ENCODE measurements at places on chromosomes 12 and 14. TPM values are rescaled to one million over a fixed set of nuclear protein-coding genes. Genes with fewer than 3 reads are reported as not detected.
A peak's percentile ranks its signal among the peaks of the same experiment; 100 is the strongest.

DNA sequence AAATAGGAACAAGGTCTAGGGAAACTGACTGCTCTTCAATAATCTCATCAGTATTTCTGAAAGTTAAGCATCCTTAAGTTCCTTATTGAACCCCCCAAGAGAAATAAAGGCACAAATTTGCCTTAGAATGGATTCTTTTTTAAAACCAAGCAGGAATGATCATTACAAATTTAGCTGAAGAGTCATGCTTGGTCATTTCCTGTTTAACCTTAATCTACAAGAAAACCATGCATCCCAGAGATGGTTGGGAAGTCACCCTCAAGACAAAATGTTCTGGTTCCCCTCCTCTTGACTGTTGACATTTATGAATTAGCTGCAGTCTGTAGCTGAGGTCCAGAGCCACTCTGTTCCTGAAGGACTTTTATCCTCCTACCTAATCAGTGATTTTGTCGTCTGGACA, 291.8 kb upstream of the G2E3 start:
- DNase-seq, result no peak

Gene IL26
- not detected for polyA plus RNA-seq

Gene TRIM9
- polyA plus RNA-seq, result not detected

Gene LRP6
- polyA plus RNA-seq, result not detected

DNA sequence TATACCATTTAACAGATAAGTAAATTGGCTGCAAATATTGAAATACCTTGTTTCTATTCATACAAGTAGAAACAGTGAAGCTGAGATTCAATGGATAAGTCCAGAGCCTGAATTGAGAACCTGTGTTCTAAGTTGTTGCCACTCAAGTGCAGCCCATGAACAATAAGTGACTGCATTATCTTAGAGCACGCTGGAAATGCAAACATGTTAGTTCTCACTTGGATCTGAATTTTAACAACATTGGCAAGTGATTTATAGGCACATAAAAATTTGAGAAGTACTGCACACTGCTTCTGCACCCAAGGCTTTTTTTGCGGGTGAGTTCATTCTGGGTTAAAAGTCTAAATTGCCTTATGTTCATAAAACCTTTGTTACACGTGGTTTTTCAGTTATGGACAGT, 484.3 kb downstream of the NAV3 start:
- DNase-seq, result no peak

DNA sequence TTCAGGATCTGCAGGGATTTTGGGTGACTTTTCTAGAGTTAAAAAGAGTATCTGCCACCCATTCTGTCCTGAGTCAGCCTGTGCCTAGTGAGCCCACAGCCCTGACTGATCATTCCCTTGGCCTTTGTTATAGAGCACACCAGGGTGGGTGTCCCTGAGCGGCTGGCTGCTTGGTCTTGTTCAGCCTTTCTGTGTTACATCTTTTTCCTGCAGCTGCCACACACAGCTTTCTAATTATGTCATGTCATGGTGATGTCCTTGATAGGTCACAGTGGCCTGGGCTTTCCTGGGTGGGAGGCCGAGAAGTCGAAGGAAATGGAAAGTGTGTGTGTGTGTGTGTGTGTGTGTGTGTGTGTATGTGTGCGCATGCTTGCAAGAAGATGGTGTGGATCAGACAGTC, 293.2 kb upstream of the CRY1 start:
- DNase-seq, result no peak

DNA sequence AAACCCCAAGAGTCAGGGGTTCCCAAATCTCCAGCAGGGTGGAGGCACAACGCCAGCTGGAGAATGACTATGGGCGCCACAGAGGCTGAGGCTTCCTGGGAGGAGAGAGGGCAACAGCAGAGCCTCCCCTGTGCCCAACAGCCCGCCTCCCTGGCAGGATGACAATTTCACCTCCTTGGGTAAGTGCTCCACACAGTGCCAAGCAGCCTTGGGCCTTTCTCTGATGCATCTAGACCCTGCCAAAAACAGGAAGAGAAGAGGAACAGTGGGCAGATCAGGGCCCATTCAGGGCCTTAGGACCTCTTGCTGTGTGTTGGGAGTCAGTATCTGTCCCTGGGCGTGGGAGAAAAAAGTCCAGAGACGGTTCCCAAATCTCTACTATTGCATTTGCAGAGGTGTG, 5.0 kb upstream of the OR10P1 start:
- no peak for DNase-seq

Gene MUCL1
- polyA plus RNA-seq, result not detected

- DNase-seq, result no peak
Measured at GRCh38 chr12:119644930-119645329, 23.0 kb upstream of the PRKAB1 start.

Gene FAM181A
- not detected for polyA plus RNA-seq

Gene NDUFA12
- 286 TPM for polyA plus RNA-seq

Gene ERO1A
- polyA plus RNA-seq, result 22.1 TPM

DNA sequence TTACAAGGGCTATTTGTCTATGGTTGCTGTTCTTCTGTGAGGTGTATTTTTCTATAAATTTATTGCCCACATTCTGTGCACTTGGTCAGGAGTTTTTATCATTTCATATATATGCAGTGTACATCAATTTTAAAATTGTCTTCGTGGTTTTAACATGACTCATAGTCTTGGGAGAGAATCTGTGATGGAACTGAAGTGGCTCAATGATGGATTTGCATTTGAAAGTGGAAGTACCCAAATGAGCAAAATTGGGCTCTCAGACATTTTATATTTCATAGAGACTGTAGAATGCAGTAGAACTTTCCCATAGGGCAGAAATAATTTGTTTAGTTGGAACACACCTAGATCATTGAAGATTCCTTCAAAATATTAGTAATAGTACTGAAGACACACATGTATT, 1.9 kb upstream of the SCFD1 start:
- DNase-seq, result peak; percentile 59

- no peak for DNase-seq
Measured at GRCh38 chr12:133234971-133235370, 706 bp downstream of the ANHX start.

GRCh38 chr14:76961631-76962302, 66.7 kb downstream of the IRF2BPL start:
- peak; percentile 100 for DNase-seq

GRCh38 chr14:65972891-65973290, 513.3 kb upstream of the CCDC196 start:
- no peak for DNase-seq

GRCh38 chr14:96146131-96146771, 58.4 kb upstream of the BDKRB2 start:
- no peak for DNase-seq

GRCh38 chr14:81062816-81063215, 107.4 kb downstream of the TSHR start:
- peak; percentile 15 for DNase-seq

Gene SLC15A5
- not detected for polyA plus RNA-seq

Gene SLC39A5
- 0.25 TPM for polyA plus RNA-seq

GRCh38 chr14:80637756-80638619, 303.6 kb downstream of the CEP128 start:
- no peak for DNase-seq

GRCh38 chr12:85626001-85626783, 210.0 kb downstream of the RASSF9 start:
- peak; percentile 1 for DNase-seq

Gene GLI1
- not detected for polyA plus RNA-seq

GRCh38 chr12:62598846-62599245, 132.2 kb downstream of the MON2 start:
- DNase-seq, result no peak

Gene OAS3
- polyA plus RNA-seq, result 56.9 TPM

DNA sequence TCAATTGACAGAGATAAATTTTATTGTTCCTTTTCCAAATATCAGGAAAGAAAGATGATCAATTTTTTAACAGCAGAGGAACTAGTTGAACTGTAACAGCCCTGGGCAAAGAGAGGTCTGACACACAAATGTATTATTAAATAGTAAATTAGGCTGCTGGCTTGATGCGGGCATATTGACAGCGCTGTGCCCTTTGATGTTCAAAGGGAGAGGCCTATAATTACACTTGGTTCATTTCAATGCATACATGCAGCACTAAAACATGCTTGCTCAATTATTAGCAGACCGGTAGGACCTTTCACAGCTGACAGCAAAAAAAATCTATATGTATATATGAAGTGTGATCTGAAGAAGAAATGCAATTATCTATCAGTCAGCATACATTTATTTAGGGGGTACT, 219.8 kb downstream of the SLC2A13 start:
- DNase-seq, result no peak

Gene SLC6A12
- polyA plus RNA-seq, result 8.0 TPM

- DNase-seq, result no peak
Measured at GRCh38 chr12:124940143-124940392, 25.6 kb upstream of the UBC start.

DNA sequence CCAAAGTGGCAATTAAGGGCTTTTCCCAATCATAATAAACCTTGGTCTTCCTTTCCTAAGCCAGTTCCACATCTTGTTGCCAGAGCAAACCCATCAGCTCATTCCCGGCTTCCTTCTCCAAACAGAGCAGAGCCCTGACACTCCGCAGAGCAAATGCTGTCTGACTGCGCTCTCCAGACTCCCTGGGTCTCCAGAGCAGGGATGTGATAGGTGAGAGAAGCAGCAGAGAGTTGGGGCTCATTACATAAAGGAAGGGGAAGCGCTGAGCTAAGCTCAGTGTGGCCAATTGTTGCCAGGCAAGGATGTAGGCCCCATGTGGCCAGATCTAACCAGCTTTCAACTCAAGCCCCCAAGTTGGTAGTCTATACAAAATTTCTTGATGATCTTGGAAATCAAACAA, 36.2 kb upstream of the PAX9 start:
- DNase-seq, result no peak

DNA sequence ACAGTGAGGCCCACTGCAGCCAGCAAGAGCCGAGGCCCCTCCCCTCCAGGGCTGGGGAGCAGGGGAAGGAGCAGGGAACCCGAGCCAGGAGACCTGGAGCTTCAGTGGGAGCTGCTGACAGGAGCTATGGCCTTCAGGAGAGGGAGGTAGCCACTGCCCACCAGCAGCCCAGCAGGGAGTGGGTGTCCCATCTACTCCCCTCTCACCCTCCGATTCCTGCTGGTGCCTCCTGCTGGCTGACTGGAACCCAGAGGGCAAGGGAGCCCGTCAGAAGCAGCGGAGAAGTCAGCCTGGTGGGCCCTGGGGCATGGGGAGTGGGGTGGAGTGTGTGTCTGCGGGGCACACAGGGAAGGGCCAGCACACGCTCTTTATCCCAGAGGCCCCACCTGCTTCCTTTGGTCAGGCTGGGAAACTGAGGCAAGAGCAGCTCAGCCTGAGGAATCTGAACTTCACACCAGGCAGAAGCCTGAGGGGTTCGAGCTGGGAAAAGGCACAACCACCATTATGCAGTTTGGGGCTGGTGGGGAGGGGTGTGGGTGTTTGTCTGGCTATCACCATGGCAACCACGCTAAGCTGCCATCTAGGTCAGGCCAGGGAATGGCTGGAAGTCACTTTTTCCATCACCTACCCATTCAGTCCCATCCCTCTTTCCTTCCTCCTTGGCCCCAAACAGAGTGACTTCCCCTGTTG, 36.8 kb upstream of the PLEKHG6 start:
- DNase-seq, result no peak

- DNase-seq, result peak; percentile 48
Measured at GRCh38 chr12:94025756-94026155, 122.6 kb upstream of the PLXNC1 start.

GRCh38 chr14:29716150-29716549, 211.5 kb downstream of the PRKD1 start:
- no peak for DNase-seq

DNA sequence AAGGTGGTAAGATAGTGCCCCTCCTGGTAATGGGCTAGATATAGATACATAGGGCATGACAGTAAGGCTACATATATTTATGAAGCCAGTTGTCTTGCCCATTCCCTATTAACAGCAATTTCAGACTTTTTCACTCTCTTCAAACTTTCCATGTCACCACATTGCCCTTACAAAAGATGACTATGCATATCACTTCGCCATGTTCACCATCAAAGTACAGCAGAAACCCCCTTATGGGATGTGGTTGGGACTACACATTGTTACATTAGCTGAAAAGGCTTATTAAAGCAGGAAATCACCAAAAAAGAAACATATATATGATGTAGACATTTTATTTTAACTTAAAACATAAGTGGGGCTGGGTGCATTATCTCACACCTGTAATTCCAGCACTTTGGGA, 9.8 kb upstream of the SMCO2 start:
- DNase-seq, result no peak

- DNase-seq, result no peak
Measured at GRCh38 chr12:33314223-33314622, 125.4 kb downstream of the SYT10 start.

Gene SERPINA12
- polyA plus RNA-seq, result not detected

- no peak for DNase-seq
Measured at GRCh38 chr12:54571193-54572188, 17.0 kb downstream of the PPP1R1A start.

Gene GLT1D1
- 55.6 TPM for polyA plus RNA-seq

Gene PCK2
- polyA plus RNA-seq, result 34.2 TPM

DNA sequence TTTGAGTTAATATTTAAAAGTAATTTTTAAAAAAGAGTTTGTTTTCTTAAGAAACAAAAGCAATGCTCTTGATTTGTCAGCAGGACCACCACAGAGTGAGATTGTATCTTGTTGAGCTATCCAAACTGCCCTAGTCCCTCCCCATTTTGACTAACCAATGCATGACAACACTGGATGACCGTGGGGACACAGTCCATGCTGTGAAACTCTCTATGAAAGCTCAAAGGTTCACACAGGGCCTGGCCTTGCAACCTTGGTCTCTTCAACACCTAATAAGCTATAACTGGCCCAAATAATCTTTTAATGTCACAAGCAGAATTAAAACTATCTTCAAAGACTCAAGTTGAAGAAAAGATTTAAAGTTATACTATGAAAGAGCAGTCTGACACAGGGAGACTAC, 13.5 kb downstream of the ETFRF1 start:
- DNase-seq, result no peak

Data from CD14-positive monocyte (primary cell).